ENCODE measurements at places on chromosomes 1 and 21. TPM values are rescaled to one million over a fixed set of nuclear protein-coding genes. Genes with fewer than 3 reads are reported as not detected.

The MYCL gene
- 11.5 TPM for polyA plus RNA-seq

DNA sequence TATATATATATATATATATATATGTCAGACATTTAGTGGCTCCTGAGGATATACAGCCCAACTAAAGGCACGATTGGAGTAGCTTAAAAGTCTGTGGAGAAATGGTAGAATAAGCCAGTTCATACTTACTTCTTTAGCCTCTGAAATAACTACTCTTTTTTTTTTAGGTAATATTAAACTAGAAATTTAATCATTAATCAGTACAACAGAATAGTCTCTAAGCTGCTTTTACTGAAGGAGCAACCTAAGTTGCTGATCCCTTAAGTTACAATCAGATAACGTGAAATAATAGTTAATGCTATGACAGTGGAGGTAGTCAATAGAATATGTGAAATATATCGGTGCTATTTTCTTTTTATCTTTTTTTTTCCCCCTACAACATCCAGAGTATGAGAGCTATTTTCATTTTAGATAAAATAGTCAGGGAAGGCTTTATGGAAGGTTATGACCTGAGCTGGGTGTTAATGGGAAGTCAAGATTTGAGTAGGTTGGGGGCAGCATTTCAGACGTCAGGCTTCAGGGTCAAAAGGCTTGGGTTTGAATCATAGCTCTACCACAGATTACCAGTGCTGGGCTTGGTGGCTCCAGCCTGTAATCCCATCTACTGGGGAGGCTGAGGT, 15.6 kb downstream of the ZMPSTE24 start:
- no peak for DNase-seq

GRCh38 chr1:65404941-65405340, 15.5 kb upstream of the LEPR start:
- no peak for DNase-seq

GRCh38 chr1:157085421-157085820, 14.2 kb downstream of the ETV3L start:
- no peak for DNase-seq

DNA sequence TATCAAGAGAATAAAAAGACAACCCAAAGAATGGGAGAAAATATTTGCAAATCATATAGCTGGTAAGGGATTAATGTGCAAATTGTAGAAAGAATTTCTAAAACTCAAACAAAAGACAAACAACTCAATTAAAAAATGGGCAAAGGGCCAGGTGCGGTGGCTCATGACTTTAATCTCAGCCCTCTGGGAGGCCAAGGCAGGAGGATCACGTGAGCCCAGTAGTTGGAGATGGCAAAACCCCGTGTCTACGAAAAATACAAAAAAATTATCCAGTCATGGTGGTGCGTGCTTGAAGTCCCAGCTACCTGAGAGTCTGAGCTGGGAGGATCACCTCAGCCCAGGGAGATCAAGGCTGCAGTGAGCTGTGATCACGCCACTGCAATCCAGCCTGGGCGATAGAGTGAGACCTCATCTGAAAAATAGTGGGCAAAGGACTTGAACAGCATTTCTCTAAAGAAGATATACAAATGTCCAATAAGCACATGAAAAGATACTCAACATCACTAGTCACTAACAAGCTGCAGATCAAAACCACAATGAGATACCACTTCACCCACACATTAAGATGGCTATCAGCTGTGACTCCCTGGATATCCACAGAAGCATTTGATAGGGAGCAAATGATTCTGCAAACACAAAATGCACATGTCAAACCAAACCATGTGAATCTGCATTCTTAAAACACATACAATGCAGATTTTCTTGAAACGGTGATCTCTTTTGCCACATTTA, 20.9 kb downstream of the SLC30A1 start:
- no peak for DNase-seq

- no peak for DNase-seq
These were observed 420.9 kb downstream of the COL11A1 start for GRCh38 chr1:102687383-102687782.

DNA sequence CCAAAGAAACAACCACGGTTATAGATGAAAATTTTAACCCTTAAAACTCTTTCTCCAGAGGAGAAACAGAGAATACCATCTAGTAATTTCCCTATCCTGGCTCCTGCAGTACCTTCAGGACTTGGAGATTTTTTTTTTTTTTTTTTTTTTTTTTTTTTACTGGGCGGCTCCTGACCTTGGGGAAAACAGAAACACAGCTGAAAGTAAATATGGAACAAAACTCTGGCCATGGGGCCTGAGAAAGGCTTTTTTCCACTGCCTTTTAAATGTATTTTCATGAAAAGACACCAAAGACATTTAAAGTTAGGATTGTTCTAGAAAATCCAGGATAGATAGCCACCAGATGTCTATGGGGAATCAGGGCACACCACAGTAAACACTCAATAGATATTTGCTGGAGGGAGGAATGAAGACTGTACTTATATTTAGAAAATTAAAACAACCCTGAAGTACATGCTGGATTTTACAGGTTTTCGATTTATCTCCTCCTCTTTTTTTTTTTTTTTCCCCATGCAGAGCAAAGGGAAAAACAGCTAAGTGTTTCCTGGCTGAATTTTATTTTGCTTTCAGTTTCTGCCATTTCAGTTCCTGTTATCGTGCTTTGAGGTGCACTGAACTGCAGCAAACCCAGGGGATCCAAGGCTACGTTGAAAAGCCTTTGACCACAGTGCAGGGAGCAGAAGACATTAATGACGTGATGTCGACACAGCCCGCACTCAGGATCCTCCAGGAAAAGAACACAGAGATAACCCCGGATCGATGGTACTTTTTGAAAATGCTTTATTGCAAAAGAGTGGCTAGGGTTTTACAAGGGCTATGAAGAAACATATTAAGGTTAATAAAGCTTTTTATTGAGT, 35.7 kb upstream of the CNN3 start:
- no peak for DNase-seq

DNA sequence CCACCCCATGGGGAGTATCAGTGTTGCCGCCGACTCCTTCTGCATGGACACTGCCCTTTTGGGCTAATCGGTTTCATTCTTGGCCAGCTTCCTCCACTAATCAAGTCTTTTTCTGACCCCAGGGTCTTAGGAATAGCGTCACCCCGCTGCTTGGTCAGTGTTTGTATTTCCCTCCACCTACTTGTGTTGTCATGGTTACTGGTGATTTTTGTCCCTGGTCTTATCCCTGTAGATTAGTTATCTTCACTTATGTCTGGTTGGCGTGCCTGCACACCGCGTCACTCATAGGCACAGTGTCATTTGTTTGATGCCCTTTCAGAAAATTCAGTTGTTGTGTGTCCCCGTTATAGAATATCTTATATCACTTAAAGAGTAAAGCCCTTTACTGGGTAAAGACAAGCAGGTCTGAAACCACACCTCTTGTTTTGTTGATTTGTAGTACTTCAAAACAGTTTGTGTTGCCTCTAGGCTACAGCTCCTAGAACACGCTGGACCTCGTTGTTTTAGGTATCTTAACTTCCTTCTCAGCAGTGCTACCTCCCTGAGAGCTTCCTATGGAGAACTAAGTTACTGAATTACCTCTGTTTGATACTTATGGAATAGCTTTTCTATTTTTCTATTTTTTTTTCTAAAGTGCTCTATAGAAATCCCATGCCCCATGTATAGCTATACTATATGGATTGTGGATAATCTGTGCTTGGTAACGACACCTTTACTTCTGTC, 868 bp downstream of the PPP1R12B start:
- peak; percentile 33 for DNase-seq

DNA sequence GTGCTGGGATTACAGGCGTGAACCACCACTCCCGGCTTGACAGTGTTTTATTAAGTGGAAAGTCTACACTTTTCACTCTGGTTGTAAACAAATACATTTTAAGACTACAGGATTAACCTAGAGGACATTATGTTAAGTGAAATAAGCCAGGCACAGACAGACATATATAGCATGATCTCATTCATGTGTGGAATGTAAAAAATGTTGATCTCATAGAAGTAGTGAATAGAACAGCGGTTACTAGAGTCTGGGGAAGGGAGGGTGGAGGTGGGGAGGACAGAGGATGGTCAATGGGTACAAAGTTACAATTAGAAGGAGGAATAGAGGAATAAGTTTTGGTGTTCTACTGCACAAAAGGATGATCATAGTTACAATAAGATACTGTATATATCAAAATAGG, 16.9 kb downstream of the CTH start:
- DNase-seq, result no peak

Measured in right renal pelvis (tissue), 4 donors.